ENCODE measurements at places on chromosomes 7 and 10.

GRCh38 chr7:147605323-147605722, 985.2 kb upstream of the C7orf33 start:
- DNase-seq, result no peak

DNA sequence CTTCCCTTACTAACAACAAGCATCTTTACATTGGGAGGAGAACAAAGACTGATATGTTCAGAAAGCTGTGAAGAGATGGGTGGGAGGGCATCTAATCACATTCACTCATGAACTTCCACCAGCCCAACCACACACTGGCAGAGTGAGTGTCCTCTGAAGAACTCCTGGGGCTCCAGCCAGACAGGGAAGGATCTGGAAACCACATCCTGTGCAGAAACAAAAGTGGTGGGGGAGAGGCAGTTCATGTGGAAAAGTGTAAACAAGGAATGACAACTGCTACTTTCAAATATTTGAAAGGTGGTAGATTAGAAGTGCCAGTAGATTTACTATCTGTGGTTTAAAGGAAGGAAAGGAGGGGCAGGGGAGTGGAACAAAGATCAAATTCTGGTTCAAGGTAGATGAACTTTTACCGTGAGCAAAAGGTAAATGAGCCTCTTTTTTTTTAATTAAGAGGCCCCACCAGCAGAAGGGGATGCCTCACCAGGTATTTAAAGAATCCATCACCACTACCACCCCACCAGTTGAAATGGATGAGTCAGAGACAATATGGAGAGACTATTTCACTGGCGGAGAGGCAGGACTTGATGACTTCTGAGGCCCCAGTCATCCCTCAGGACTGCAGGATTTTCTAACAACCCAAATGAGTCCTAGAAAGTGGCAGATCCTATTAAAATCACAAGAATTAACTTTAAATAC, 34.5 kb downstream of the GOT1 start:
- DNase-seq, result peak; percentile 87

- no peak for DNase-seq
Measured at GRCh38 chr7:24337180-24337579, 53.2 kb downstream of the NPY start.

DNA sequence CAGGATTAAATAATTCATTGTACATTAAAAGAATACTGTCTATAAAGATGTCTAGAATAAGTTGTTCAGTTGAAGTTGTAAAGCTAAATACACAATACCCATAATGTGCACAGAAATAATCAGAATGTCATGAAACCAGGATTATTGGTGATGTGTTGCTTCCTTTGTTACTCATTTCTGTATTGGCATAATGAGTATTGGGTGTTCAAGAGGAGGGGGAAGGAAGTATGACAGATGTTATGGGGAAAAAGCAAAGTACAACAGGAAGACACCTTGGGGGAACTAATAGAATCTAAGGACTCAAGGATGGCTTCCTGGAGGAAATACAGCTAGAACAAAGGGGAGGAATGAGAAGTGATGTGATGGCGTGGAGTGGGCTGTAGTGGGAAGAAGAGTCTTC, 15.0 kb downstream of the ANKRD1 start:
- no peak for DNase-seq

DNA sequence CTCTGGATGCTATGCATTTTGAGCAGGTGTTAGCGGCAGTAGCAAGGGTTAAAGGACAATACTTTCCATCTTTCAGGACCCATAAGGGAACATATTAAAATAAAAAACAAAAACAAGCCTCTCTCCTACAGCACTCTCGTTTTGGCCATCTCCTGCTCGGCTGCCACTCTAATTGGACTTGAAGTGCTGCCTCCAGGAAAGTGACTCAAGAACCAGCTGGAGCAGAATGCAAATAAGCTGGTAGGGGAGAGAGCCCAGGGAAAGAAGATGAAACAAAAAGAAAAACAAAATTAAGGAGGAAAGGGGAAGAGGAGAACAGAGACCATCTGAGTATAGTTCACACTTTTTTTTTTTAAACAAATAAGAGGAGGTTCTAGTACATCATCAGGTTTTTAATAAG, 65.6 kb downstream of the HBP1 start:
- peak; percentile 39 for DNase-seq

GRCh38 chr7:36366005-36366717, 23.5 kb upstream of the ANLN start:
- DNase-seq, result peak; percentile 7

GRCh38 chr7:123557016-123557397, 611 bp downstream of the NDUFA5 start:
- no peak for DNase-seq

GRCh38 chr7:114711241-114711640, 210.7 kb upstream of the MDFIC start:
- DNase-seq, result peak; percentile 41

DNA sequence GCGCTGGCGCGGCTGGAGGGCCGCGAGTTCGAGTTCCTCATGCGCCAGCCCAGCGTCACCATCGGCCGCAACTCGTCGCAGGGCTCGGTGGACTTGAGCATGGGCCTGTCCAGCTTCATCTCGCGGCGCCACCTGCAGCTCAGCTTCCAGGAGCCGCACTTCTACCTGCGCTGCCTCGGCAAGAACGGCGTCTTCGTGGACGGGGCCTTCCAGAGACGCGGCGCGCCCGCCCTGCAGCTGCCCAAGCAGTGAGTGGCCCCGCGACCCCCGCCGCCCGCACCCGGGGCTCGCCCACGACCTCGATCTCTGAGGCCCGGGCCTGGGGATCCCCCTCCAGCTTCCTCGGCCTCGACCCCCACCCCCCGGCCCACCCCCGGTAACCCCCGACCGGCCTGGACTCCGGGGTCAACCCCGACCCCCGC, 537 bp downstream of the FOXK1 start:
- DNase-seq, result peak; percentile 44

Data from bronchial epithelial cell (primary cell).